ENCODE measurements at places on chromosomes 2 and 18. TPM values are rescaled to one million over a fixed set of nuclear protein-coding genes. Genes with fewer than 3 reads are reported as not detected.

- DNase-seq, result no peak
These were observed 82.3 kb upstream of the FAM98A start for GRCh38 chr2:33681364-33681757.

Gene PARD6G
- not detected for total RNA-seq

GRCh38 chr2:1053786-1054185, 103.1 kb downstream of the SNTG2 start:
- DNase-seq, result no peak

- no peak for DNase-seq
These were observed 37.5 kb upstream of the NFU1 start for GRCh38 chr2:69474688-69475087.

DNA sequence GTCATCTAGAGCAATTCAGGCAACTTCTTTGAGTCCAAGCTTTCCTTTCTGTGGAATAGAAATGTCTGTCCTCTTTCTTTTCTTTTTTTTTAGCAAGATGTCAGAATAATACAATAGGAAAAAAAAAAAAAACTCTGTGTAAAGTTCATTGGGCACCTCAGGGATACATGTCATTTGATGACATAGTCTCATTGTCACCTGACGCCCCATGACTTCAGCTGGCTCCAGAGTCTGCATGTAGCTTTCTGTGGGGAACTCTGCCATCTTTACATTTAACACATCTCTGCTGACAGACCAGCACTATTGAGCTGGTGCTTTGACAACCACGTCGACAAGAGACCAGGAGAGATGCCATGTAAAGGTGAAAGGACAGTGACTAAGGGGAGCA, 172.5 kb upstream of the KLF7 start:
- DNase-seq, result no peak

- DNase-seq, result no peak
These were observed 52.7 kb downstream of the TMEM200C start for GRCh38 chr18:5842653-5843052.

Gene HK2
- 78.1 TPM for total RNA-seq

DNA sequence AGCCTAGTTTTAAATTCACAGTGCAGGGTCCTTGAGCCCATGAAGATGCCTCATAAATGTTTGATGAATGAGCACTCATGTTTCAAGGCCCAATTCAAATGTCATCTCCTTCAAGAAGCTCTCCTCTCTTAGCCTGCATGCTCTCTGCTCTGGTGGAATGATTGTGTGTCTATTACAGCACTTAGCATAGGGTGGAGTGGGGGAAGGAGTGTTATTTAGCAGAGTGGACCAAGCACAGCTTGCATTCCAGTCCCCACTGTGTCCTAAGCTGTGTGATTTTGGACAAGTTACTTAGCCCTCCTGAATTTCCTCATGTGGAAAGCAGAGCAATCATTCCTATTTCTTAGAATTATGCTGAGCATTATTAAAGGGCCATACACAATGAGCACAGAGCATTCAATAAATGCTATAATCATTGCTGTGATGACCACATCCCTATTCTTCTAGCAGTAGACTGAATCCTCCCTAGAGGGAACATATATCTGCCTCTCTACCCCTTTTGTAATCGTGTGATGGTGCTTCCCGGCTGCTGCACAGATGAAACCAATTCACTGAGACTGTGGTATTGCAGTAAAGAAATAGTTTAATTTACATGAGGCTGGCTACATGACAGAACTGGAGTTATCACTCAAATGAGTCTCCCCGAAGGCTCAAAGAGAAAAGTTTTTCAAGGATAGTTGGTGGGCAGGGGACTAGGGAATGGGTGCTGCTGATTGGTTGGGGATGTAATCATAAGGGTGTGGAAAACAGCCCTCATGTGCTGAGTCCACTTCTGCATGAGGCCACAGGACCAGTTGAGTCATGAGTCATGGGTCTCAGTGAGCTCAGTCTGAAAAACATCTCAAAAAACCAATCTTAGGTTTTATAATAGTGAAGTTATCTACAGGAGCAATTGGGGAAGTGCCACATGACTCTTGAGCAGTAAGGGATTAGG, 173.4 kb upstream of the NDUFV2 start:
- no peak for DNase-seq

- no peak for DNase-seq
These were observed 4.5 kb downstream of the B4GALT6 start for GRCh38 chr18:31679791-31680432.

DNA sequence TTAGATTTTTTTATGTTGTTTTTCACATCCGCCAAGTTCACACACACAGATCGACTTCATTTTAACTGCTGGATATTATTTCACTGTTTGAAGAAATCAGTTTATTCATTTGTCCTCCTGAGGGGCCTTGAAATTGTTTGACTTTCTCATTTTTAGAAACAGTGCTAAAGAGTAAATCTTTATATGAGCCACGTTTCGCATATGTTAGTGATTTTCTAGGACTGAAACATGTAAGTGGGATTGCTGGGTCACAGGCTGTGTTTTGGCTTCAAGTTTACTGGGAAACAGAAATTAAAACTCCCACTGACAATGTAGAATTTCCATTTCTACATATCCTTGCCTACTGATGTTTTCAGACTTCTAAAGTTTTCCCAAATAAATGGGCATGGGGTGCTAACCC, 363.8 kb downstream of the NCKAP5 start:
- no peak for DNase-seq

Gene UGT1A3
- not detected for total RNA-seq

- DNase-seq, result no peak
These were observed 602 bp upstream of the ADAM17 start for GRCh38 chr2:9556121-9556743.

- DNase-seq, result no peak
These were observed 99.5 kb upstream of the NPAS2 start for GRCh38 chr2:100720445-100720844.

DNA sequence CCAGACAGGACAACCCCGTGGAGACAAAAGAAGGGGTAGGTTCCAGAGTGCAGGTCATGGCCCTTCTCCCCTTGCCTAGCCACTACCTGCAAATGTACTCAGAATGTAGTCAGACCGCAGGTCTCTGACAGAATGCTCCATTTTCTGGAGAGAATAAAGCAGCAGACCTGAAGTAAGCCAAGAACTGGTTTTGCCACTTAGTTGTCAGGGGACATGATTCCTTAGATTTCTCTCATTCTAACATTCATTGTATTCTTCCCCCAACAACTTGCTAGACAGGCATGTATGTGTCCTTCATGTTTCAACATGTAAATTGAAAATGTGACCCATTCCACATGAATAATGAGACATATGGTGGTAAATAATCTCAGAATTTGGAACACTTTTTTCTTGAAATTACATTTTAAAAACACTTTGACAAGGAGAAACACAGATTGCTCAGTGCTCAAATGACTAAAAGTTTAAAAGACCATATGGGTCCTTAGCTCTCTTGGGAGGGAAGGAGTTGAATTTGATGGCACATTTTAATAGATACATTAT, 142.4 kb downstream of the CCBE1 start:
- DNase-seq, result no peak

DNA sequence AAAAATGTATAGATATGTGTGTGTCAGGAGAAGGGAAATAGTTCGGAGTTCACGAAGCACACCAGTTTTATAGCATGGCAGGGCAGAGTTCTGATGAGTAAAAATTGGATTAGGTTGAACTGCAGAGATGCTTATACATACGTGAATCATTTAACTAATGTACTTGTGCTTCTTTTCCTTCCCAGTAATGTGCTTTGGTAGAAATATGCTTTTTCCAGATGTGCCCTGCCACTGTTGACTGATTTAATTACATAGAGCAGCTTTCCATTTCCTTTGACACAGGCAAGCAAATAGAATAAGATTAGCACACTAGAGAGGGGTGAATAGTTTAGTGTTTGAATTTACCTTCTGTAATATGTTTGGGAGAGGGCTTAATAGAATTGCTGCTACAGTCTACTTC, 28.9 kb upstream of the ARMC9 start:
- DNase-seq, result no peak

- DNase-seq, result no peak
These were observed 18.7 kb downstream of the RTN4 start for GRCh38 chr2:55031505-55031904.

Gene NDUFAF7
- total RNA-seq, result 20.5 TPM

DNA sequence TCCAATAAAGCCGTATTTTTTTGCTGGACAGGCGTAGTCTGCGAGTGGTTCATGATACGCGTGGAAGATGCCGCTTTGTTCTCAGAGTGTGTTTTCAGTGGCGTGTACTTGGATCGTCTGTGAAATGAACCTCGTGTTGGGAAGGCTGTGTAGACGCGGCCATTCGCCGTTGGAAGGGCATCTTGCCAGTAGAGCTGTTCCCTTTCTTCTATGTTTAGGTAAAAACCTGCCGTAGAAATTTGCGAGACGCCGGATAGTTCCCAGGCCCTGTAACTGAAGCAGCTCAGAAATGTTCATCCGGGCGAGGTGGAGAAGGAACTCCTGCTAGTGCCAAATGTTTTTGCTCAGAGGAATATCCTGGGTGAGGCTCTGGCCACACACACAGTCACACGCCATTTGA, 133.6 kb downstream of the NFATC1 start:
- DNase-seq, result no peak

GRCh38 chr2:188345831-188346458, 54.3 kb downstream of the GULP1 start:
- no peak for DNase-seq

GRCh38 chr2:221969087-221969829, 329.5 kb downstream of the PAX3 start:
- no peak for DNase-seq

DNA sequence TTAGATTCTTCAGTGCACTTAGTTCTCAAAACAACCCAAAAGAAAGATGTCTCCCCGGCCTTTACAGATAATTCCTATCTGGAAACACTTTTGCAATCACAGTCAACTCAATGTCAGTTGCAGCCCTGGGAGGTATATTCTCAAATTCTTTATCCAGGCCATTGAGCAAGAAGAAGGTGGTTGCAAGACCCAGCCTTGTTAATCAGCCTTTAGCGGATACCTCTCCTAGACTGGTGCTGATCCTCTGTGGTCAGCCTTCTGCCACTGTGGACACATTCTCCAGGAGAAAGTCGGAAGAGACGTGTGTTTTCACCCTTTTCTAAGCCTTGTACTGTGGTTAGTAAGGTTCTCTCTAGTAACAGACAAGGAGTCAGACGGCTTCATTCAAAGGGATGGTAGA, 7.8 kb upstream of the FZD7 start:
- DNase-seq, result no peak

GRCh38 chr2:64838817-64839216, 150.4 kb upstream of the SLC1A4 start:
- no peak for DNase-seq

DNA sequence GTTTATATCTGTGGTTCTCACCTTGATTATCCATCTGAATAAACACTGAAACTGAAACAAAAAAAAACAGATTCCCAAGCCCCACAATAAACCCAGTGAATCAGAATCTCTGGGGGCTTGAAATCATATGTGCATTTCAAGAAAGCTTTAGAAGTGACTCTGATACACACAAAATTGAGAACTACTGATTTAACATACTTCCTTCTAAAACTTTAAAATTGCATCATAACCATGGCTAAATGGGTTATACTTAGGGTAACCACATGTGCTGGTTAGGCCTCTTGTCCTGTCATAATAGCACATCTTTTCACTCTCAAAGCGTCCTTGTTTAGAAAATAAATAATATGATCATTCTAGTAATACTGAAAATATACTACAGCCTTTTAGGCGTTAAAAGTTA, 100.9 kb downstream of the ATAD2B start:
- DNase-seq, result no peak

Gene NYAP2
- not detected for total RNA-seq

Gene CYP26B1
- not detected for total RNA-seq

Gene GNLY
- total RNA-seq, result 599 TPM

Gene NAT8
- total RNA-seq, result not detected

DNA sequence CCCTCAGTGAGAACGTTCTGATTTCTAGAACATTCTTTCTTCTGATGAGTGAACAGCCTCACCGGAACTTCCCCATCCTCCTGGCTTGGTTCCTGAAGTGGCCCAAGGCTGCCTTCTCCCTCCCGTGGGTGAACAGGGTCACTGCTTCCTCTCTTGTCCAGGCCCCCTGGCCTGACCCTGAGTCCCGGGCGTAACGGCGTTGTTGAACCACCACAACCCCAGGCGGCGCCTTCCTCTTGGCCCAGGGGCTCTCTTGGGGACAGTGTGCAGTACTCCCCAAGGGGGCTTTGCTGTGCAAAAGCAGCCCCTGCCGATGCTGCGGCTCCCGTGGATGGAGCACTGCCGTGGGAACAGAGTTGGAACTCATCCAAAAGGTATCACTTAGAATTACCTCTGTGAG, 147.2 kb downstream of the TSN start:
- DNase-seq, result no peak

DNA sequence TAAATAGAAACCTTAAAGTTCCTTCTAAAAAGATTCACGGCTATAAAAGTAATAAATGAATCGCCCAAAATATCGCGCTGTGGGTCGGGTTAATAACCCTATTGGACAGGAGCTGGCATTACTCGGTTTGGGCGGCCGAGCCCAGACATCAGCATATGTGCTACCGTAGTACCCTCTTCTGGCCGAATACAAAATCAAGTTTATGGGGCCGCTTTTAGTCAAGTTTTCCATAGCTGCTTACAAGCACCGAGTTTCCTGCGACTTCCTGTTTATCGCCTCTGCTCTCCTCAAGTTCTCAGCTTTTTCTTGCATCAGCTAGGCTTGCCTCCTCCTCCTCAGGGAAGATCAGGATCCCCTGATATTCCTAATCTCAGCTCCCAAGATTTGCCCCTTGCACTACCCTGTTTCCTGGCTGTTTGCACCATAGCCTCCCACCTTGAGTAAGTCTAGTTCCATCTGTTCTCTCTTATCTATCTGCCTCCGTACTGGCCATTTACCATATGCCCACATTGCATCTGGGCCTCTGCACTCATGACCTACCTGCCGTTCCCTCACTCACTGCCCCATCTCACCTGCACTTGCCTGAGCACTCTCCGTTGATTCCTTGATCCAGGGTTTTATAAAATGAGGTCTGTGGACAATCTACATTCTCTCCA, 56.1 kb downstream of the SLC35F5 start:
- DNase-seq, result peak; percentile 65

- no peak for DNase-seq
These were observed 29.7 kb downstream of the NAB1 start for GRCh38 chr2:190678444-190679162.

DNA sequence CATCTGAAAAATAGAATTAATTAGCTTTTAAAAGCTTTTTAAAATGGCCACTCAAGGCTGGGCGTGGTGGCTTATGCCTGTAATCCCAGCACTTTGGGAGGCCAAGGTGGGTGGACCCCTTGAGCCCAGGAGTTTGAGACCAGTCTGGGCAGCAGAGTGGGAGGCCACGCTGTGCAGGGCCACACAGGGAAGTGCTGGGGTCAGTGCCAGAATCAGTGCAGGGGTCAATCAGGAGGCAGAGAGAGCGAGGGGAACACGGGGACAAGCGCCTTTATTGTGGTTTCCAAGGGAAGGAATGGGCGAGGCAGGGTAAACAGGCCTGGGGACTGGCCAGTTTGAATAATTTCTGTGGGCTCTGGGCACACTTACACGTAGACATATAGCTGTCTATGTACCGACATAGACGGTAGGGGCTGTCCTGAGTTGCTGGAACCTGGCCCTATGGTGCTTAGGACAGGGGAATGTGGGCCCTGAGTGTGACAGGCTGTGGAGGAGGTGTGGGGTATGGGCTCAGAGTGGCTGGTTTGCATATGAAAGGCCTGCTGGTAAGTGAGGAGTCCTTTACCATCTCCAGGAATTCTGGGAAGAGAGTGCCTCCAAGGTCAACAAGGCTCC, 42.9 kb downstream of the DYSF start:
- no peak for DNase-seq

Gene AQP12A
- total RNA-seq, result not detected
